Stimulated activated CD4-positive, alpha-beta T cell treated with anti-CD3 and anti-CD28 coated beads, TNF-alpha, amount 100 ng/mL, for 24 hours (primary cell): ENCODE measurements at places on chromosomes 5 and 9.

DNA sequence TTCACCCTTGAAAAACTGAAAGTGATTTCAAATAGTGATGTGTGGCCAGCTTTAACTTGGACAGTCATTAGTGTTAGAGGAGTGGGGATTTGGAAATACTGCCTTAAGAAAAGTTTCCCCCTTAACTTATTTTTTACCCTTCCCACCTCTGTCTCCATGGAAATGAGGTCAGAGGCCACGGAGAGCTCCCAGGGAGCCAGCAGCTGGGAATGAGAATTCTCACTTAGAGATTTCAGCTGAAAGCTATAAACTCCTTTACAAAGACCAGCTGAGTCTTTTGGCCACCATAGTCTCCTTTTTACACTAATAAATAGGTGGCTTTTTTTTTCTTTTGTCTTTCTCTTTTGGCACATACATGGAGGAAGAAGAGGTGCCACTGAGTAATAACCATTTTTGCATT is 45.7 kb upstream of the PIK3R1 start:
- DNase-seq: no peak

DNA sequence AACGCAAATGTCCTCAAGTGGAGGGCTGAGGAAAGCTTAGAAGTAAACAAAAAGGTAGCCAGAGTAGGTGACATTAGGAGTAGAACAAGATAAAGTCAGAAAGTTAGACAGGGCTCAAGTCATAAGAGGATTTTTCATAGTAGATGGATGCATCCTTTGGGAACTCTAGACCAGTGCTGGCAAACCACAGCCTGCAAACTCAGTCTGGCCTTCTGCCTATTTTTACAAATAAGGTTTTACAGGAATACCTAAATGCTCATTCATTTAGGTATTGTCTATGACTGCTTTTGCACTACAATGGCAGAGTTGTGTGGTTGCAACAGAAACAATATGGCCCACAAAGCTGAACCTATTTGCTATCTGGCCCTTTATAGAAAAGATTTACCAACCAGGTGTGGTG is 116.0 kb upstream of the HMHB1 start:
- no peak for DNase-seq

DNA sequence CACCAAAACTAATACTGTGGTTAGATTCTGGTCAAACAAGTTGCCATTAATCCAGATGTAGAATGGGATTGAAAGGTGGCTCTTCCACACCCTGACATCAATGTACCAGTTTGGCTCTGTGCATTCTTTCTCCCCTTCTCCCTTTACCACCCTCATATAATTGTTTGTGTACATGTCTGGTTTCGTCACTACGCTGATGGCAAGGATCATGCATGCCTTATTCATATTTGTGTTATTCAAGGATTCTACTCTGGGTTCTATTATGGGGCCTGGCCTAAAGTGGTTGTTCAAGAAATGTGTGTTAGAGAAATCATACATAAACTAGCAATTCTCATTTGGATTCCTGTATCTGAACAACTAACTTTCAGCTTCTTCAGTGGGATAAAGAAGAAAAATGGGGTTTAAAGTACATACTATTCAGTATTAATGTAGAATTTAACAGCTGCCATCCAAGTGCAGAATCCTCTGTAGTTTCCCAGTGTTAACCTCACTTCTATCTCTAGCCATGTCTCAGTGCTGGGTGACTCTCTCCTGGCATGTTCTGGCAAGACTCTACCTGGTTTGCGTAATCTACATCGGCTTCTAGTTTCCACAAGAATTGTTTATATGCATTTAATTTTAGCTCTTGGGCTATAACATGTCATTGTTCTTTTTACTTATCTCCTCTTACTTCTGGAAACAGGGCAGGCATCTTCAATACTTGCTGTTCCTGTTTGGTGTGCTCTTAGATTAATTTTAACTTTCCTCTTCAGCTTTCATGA is 27.9 kb upstream of the CDKN2B start:
- DNase-seq: no peak

- DNase-seq: no peak
These were observed 20.4 kb downstream of the CDK5RAP2 start for GRCh38 chr9:120559546-120559945.

- no peak for DNase-seq
These were observed 542 bp upstream of the TRIM52 start for GRCh38 chr5:181261320-181262049.

GRCh38 chr5:150454492-150455229 is 5.1 kb upstream of the RPS14 start:
- DNase-seq: no peak

DNA sequence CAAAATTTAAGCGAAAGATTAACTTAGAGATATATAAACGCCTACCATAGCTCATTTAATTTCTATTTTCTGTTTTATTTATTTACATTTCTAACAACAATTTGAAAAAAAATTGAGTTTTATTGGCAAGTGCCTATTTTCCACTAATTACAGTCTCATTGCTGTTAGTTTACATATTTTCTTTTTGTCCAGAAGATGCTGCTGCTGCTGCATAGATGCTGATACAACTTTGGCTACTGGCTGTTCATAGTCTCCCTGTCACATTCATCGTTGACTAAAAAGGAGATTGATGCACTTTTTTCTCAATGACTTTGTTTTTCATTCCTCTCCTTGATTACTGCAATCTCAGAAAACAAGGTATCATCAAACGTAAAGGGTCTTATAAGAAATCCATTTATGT is 235.4 kb downstream of the CDH9 start:
- DNase-seq: no peak

DNA sequence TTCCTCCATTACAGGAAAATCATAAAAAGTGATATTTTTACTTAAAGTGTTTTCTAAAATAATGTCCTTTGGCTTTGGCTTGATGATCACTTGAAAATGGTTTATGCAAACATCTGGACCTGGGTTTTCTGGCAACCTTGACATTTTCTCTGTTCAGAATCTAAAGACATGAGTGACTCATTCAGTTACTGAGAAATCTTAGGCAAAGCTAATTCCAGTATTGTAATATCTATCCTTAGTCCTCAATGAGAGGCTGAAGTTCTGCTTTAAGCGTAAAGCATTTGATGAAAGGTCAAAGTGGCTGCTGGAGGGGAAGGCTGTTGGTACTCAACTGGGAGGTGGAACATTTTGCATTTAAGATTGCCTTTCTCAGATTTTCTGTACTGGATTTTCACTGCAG is 2.3 kb downstream of the MAN2A1 start:
- no peak for DNase-seq
